ENCODE measurements at places on chromosomes 6 and 20.

DNA sequence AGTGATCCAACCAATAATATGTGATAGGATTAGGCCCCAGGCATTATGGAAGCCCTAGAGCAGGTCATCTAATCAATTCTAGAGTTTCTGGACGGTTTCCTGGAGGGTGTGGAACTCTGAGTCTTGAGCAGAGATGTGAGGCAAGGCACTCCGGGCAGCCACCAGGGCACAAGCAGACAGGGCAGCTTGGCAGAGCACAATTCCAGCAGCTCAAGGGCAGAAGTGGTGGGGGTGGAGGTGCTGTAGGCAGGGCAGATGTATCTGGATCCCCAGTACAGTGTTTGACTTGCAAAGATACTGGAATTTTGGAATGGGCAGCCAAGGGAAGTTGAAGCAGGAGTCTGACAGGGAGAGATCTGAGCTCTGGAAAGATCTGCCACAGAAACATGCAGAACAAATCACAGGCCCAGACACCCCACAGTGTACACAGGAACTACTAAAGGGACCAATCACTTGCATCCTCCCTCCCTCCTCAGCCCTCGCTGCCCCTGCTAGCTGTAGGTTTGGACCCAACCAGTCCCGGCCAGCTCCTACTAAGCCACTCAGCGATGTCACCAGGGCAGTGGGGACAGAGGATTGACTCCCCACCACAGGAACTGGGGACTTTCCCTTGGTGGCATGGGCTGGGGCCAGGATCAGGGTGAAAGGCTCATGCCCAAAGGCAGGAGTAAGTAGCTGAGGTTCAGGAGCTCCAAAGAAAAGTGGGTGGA, 47.0 kb downstream of the TFEB start:
- DNase-seq, result no peak

- no peak for DNase-seq
Observed at GRCh38 chr6:80454661-80455365, 348.3 kb downstream of the BCKDHB start.

GRCh38 chr6:167412506-167412905, 87.6 kb downstream of the TTLL2 start:
- DNase-seq, result no peak

DNA sequence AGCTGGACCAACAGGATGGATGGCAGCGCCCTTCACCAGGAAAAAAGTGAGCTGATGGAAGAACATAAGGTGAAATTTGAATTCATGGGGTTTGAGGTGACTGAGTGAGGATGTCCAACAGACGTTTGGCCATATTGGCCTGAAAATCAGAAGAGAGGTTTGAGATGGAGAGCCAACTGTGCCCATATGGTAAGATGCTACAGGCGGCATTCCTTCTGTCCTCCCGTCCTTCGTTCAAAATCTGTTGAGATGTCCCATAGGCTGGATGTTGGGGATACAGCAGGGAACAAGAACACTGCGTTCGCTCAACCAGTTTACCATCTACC, 468 bp upstream of the CMTR1 start:
- no peak for DNase-seq

DNA sequence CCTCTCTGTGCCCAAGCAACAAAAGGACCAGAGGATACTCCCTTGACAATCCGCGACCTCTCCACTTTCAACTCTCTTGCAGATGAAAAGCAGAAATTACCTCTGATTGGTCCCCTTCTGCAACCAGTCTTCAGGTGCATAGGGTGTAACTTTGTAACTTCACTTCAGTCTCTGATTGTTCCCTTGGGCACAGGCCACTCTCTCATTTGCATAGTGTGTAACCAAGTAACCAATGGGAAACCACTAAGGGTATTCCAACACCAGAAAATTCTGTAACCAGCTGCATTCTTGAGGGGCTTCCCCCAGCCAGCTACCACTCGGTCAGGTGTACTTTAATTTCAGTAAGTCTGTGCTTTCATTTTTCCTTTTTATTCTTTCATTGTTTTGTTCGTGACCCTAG, 4.4 kb upstream of the RAET1L start:
- DNase-seq, result no peak

GRCh38 chr6:62971976-62972658, 239.2 kb upstream of the FKBP1C start:
- no peak for DNase-seq

GRCh38 chr20:43748274-43748673, 21.5 kb upstream of the GTSF1L start:
- no peak for DNase-seq

DNA sequence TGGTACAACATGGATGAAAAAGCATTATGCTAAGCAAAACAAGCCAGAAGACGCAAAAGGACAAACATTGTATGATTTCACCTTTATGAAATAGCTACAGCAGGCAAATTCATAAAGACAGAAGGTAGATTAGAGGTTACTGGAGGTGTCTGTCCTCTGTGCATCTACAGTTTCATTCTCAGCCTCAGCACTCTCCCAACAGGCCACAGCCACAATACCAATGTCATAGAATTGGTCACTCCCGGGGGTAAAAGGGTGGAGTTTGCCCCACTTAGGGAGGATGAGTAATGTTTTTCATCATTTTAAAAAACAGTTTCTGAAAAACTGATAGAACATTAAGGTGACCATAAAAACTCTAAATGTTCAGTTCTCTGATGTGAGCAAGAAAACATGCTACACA, 17.2 kb upstream of the TMX4 start:
- DNase-seq, result no peak

Measured in activated CD8-positive, alpha-beta T cell treated with anti-CD3 and anti-CD28 coated beads for 36 hours (primary cell).